NCI-H2029 (cell line): ENCODE measurements at places on chromosomes 5 and 9.

DNA sequence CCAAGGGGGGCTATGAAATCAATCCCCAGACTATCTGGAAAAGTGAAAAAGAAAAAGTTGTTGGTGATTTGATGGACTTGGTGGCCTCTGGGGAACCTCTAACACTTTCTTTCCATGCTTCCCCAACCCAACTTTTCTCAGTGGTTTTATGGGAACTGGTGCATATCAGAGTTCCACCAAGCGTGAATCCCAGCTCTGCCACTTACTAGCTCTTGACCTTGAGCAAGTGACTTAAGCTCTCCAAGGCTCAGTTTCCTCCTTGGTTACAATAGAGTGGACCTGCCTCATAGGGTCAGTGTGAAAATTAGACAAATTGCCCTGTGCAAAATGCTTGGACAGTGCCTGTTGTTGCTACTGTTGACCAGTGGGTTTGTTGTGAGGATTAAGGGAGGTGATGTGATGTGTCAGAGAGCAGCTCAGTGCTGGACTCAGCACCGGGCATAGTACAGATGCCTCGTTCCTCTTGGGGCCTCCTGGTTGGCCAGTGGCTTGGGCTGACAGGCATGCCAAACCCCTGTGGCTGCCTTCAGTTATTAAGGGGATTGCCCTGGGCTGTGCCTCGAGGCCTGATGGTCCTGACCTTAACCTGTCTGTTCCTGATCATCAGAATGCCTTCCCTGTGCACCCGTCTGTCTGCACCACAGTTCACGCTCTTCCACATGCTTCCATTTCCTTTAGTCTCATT, 49.3 kb downstream of the COL15A1 start:
- no peak for DNase-seq

DNA sequence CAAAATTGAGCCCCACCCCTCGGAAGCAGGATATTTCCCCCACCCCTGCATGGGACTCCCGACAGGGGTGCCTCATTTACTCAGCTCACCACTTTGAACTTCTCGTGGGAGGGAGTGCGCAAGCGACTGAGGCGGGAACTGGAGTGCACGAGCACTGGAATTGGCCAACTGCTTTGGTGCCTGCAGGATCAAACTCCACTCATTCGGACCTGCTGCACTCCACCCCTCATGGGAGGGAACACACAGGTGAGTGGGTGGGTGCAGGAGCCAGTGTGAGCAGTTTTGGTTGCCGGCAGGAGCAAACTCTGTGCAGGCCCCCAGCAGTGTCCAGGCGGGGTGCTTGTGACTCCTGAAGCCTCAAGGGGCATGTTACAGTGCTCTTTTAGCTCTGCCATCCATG, 301.2 kb downstream of the TUSC1 start:
- DNase-seq: no peak

DNA sequence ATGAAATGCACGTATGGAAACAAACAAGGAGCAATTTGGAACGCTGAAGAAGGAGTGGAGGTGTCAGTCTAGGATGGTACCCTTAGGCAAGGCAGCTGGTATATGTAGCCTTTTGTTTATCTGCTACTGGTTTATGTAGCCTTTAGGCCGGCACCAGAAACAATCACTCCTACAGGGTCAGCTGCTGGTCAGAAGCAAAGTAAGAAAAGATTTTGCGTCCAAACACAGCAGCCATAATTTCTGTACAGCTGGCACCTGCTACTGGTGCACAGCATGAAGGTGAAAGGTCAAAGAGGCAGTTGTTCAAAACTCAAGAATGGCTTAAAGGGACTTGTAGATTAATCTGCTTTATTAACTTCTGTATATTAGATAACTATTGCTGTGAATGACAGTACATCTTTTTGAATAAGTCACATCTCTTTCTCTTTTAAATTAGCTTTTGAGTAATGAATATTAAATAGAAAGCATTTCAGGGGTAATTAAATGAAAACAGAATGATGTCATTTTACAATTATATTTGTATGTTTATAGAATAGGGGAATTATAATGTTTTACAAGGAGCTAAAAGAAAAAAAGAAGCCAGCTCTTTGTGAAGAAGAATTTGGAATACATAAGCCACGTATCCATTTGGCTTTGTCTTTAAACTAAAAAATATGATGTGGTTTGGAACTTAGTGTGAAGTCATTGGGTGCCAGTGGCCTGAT, 33.1 kb upstream of the TLX3 start:
- no peak for DNase-seq

GRCh38 chr9:105969636-105970035, 275.3 kb downstream of the TMEM38B start:
- no peak for DNase-seq

DNA sequence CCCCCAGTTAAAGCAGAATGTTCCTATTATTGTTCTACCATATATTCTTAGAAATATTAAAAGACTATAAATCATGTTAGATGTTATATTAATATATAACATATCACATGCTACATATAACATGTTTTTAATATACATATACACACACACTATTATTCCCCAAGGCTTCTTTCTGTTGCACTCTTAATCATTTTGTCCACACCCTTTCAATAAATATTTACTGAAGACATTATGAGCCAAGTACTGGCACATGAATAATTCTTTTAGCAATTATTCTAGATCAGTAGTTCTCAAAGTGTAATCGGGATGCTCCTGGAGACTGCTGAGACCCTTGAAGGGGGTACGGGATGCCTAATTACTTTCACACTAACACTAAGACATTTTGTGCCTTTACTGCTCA, 143.9 kb downstream of the GNAQ start:
- DNase-seq: no peak

- no peak for DNase-seq
These were observed 84.3 kb downstream of the SLF1 start for GRCh38 chr5:94702729-94703128.
